ENCODE measurements at places on chromosomes 5 and 9.

DNA sequence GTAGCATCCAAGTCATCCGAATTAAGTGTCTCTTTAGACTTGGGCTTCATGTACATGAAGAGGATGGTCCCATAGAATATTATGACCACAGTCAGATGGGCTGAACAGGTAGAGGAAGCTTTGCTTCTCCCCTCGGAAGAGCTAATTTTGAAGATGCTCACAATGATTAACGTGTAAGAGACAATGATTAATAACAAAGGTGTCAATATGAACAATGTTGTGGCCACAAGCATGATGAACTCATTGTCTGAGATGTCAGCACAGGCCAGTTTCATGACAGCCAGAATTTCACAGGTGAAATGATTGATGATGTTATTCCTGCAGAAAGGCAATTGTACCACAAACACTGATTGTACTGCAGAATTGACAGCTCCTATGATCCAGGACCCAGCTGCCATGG, 626 bp downstream of the OR13C2 start:
- no peak for DNase-seq

DNA sequence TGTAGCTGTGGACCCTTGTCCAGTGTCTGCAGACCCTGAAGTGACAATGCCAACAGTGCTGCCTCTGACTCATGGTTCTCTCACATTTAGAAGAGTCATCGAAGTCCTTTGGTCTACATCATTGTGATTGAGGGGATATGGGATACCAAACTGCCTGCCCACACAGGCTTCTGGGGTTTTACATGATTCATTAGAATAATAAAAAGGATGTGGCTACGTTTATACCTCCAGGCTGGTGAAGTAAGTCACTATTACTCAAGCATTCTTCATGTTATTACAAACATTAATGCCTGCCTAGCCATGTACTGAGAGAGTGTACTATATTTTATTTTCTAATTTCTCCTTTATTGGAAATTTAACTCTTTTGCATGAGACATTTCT, 365.7 kb downstream of the SPATA31D1 start:
- no peak for DNase-seq

GRCh38 chr5:169272111-169272510, 28.8 kb downstream of the SLIT3 start:
- no peak for DNase-seq

DNA sequence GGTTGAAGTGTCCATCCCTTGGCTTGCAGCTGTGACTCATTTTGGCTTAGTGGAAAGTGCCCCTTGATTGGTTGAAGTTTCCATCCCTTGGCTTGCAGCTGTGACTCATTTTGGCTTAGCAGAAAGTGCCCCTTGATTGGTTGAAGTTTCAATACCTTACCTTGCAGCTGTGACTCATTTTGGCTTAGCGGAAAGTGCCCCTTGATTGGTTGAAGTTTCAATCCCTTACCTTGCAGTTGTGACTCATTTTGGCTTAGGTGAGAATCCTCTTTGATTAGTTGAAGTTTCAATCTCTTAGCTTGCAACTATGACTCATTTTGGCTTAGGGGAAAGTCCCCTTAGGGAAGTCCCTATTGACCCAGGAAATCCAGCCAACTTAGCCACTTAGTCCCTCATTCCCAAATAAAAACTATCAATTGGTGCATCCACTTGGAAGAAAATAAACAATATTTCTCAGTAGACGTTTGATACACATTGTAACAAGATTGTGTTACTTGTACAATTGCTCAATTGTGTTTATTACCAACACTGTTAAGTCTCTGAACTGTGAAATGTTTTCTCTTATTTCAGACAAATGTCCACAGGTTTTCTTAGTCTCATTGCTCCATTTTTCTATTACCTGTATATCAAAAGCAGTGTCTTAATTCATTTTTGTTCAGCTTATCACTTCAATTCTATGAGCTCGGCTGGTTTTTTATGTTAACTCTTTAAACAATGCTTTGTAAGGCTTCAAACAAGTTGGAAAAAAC, 2308.8 kb upstream of the ACO1 start:
- DNase-seq = no peak

- DNase-seq = no peak
Observed at GRCh38 chr9:34446468-34446891, 11.9 kb downstream of the FAM219A start.

DNA sequence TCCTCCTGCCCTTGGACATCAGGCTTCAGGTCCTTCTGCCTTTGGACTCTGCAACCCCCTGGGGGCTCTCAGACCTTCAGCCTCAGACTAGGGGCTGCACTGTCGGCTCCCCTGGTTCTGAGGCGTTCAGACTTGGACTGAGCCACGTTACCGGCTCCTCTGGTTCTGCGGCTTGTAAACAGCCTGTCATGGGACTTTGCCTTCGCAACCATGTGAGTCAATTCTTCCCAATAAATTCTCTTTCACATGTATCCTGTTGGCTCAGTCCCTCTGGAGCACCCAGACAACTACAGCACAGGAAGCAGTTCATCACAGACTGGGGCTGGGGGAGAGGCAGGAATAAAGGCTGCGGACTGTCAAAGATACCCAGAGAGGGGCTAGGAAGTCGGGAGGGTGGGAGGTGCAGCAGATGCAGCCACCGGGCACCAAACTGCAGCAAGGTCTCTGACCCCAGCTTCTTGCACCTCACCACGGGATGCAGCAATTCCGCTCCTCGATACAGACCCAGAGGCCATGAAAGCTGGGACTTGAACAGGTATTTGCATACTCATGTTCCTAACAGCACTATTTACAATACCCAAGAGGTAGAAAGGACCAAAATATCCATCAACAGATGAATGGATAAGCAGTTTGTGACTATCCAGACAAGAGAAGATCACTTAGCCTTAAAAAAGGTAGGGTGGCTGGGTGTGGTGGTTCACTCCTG, 100.8 kb downstream of the COL23A1 start:
- no peak for DNase-seq

DNA sequence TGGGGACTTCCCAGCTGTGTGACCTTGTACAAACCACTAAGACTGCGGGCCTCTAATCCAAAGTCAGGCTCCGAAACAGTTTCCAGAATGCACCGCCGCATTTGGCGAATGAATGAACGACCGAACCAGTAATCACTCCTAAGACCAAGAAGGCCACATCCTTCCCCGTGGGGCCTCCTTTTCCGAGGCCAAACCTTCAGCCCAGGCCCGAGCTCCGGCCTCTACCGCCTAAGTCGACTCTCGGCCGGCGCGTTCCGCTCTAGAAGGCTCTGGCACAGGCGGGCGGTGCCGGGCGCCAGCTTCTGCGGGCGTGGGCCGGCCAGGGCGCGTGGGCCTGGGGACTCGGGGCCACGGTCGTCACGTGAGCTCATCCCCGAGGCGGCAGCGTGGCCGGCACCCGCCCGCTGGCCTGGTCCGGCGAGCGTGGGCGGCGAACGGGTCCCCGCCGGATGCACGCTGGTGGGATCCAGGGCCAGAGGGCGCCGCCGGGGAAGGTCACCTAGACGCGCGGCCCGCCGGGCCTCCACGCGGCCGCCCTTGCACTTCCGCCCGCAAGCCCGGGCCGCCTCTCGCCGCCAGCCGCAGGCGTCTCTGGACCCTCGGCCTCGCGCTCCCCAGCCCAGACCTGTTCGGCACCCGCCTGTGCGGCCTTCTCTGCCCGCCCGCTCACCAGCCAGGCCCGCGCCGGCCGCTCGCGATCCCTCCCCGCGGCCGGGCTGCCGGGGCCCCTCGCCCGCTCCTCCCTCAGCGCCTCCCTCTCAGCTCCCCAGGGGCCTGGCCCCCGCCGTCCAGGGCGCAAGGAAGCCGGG, 754 bp downstream of the VDAC1 start:
- no peak for DNase-seq

GRCh38 chr5:64939772-64940510, 171.2 kb downstream of the CWC27 start:
- DNase-seq = no peak

GRCh38 chr5:122099060-122099790, 21.2 kb upstream of the LOX start:
- no peak for DNase-seq

- DNase-seq = no peak
Observed at GRCh38 chr9:132506977-132507669, 75.3 kb upstream of the BARHL1 start.

DNA sequence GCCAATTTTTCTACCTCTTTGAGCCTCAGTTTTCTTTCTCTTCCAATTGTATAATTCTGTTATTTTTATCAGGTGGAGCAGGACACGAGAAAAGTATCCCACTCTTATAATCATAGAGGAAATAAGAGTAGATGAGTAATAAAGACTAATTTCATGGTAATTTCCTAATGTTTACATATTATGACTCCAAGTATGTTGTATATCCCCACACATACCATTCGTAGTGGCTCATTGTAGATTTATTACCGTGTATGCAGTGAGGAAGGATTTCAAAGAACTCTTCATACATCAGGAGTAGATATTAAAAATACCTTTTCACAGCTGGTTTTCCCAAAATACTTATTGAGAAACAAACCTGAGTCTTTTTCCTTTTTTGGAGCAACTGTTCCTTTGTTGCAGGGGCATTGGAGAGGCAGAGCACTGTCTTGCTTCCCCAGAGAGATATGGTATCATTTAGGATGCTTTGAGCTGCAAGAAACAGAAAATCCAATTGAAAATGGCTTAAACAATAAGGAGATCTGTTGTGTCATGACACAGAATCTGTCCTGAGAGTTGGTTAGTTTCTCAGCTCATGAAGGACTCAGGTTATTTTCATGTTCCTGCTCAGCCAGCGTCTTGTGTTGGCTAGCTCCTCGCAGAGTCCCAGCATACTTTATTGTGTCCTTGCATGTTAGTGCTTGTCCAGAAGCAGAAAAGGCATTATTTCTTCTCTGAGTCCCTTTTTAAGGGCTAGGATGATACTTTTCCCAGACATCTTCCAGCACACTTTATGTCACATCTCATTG, 291.2 kb downstream of the ARHGAP26 start:
- peak; percentile 82 for DNase-seq

- DNase-seq = no peak
Observed at GRCh38 chr9:114371343-114371944, 16.3 kb downstream of the AKNA start.

- DNase-seq = no peak
Observed at GRCh38 chr5:40736103-40736875, 19.5 kb downstream of the TTC33 start.

- no peak for DNase-seq
Observed at GRCh38 chr5:92896722-92897121, 684.3 kb downstream of the NR2F1-AS1 start.

DNA sequence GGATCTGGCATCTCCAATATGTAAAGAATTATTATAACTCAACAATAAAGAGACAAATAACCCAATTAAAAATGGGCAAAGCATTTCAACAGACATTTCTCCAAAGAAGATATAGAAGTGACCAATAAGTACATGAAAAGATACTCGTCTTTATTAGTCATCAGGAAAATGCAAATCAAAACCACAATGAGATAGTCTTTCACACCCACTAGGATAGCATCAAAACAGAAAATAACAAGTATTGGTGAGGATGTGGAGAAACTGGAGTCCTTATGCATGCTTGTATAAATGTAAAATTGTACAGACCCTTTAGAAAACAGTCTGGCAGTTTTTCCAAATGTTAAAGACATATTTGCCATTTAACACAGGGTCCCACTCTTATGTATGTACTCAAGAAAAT, 39.1 kb upstream of the ITGA1 start:
- DNase-seq = no peak

- DNase-seq = peak; percentile 1
Observed at GRCh38 chr5:145697251-145697990, 137.7 kb downstream of the PRELID2 start.

- DNase-seq = no peak
Observed at GRCh38 chr5:95848701-95849100, 26.2 kb upstream of the GLRX start.

- DNase-seq = no peak
Observed at GRCh38 chr5:112655513-112655912, 82.2 kb upstream of the APC start.

DNA sequence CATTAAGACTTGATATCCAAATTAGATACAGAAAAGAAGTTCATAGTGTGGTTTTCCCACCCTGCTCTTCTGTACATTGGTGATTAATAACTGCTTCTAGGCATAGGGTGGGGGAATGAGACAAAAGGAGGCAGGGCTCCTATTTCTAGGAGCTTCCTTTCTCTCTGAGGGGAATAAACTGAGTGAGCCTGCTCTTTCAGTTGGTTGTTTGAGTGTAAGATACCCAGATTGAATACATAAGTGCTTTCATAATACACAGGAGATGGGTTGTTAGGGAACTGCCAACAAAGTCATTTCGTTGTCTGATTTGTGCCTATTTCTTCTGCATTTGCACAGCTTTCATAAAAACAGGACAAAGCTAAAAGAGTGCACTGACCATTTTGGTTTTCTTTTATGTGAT, 48.9 kb upstream of the TTC23L start:
- no peak for DNase-seq
